Suppressor macrophage treated with lipopolysaccharide for 1 hour (primary cell): ENCODE measurements at places on chromosomes 11 and 22.

DNA sequence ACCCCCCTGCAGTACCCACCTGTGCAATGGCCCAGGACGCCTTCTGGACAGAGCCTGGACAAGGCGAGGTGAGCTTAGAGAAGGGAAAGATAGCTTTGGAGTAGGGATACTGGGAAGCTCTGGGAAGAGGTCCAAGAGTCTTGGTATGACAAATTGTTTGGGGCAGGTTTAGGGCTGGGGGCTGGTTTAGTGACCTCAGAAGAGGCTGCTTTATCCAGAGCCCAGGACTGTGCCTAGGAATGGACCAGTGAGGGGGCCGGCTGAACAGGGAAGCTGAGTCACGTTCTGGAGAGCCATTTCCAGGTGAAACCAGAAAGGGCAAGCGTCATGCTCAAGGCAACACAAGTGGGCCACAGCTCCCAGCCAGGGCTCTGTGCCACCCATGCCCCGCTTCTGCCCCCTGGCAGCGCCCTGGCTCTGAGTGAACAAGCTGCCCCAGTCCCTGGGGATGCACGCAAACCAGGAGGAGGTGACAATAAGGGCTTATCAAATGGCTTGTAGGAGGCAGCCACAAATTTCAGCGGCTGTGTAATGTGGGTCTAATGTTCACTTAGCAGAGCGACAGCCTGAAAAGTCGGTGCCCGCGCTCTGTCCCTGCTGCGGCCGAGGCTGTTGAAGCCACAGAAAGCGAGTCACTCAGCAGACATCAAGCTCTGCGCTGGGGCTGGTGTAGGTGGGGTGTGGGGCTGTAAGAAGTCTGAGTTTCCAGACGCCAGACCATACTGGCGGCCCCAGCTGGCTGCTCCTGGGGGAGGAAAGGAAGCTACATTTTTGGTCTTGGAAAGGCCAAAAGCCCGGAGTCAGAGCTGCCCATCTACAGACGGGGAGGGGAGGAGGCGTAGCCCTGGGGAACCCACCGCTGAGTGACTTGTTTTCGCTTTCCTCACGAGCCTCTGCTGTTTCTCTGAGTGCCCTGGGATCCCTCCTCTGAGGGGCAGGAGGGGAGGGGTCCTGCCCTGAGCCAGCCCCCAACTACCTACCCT lies 18.3 kb upstream of the SYT7 start:
- DNase-seq, result no peak

DNA sequence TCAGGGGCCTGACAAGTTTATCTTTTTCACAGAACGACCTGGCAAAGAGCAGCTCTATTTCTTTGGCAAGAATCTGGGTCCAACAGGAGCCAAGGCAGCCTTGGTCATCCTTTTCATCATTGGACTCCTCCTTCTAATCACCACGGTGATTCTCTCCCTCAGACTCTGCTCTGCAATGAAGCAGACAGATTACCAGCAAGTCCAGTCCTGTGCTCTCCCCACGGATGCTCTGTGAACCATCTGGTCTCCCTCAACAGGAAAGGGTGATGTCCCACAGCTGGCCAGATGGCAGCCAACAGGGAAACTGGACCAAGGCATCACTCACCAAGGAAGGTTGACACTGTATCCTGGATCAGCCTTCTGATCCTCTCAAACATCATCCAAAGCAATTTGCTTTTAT lies 17.0 kb upstream of the PANX1 start:
- DNase-seq, result no peak

DNA sequence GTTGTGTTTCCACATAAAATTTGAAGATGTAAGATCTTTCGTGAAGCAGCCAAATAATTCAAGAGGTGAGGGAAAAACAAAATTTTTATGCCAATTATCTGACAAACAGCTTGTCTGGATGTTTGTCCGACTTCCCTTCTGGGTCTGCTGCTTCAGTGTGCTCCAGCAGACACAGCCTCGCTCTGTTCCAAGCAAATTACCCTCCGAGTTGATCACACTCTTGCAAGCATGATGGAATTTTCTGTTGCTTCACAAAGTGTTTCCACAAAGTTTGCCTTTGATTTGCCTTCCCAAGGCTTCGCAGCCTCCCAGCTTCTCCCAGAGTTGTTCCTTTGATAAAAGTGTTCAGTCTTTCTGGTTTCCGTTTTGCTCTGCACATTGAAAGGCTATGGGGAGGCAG lies 78.4 kb upstream of the SEZ6L start:
- no peak for DNase-seq

DNA sequence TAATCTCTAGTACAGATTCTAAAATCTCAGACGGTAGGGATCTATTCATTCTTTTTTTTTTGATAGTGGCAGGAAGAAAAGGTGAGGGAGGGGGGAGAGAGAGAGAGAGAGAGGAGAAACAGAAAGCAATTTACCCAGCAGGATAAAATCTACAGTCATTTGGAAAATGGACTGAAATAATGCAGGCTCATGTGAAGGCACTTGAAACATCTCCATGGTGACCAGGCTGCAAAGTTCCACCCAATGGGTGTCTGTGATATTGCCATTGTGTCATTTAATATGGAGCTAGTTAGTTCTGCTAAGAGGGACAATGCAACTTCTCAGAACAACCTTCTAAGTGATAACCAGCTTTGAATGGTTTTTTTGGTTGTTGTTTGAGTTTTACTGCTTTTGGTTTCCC lies 165.2 kb upstream of the RAG2 start:
- no peak for DNase-seq

GRCh38 chr22:28091486-28091885 lies 172.4 kb upstream of the PITPNB start:
- no peak for DNase-seq

DNA sequence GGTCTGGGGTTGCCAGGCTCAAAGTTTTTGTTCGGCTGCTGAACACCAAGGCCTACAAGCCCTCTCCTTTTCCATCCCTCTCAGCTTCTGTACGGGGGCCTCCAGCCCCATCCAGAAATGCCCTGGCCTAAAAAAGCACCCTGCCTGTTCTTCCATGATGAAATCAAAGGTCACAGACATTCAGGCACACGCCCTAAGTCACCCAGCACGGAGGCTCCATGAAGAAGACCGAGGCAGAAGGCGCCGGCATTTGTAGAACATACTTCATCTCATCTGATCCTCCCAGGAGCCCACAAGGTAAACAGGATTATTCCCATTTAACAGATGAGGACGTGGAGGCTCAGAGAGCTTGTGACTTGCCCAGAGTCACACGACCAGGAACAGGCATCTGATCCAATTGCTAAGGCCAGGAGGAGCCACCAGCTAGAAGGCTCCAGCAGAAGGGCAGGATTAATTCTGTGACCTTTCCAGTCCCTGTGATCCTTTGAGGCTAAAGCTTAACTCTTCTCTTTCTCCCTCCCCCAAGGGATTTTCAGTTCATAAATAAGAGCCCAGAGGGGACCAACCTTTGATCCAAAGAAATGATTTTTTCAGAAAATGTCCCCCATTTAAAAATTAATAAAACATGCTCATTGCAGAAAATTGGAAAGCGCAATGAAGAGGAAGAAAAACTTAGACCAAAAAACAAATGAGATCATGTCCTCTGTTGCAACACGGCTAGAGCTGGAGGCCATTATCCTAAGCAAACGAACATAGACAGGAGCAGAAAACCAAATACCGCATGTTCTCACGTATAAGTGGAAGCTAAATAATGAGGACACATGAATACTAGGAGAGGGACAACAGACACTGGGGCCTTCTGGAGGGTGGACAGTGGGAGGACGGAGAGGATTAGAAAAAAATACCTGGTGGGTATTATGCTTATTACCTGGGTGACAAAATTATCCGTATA lies 38.7 kb downstream of the CYTH4 start:
- DNase-seq, result peak; percentile 71

DNA sequence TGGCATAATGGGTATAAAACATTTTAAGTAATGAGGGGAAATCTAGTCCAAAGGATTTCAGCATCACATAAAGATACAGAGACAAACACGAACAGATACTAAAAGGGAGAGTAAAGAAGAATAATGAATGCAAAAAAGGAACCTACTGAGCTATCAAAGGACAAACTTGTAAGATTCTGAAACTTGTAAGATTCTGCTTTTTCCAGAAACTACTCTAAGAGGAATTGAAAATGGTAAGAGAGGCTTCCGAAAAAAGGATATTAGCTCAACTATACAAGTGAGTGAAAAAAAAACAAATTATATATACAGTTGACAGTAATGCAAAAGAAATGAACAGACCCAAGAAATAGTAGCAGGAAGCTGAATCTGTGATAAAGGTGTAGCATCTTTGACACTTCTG lies 37.7 kb downstream of the POLD3 start:
- peak; percentile 5 for DNase-seq

DNA sequence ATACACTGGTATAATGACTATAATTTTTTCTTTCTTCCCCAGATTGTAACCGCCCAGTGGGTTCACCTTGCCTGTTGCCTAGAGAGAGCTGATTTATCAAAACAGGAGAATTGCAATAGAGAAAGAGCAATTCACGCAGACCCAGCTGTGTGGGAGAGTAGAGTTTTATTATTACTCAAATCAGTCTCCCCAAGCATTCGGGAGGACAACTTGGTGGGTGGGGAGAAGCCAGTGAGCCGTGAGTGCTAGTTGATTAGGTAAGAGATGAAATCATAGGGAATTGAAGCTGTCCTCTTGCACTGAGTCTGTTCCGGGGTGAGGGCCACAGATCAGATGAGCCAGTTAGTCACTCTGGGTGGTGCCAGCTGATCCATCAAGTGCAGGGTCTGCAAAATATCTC lies 73.2 kb downstream of the SLC35F2 start:
- peak; percentile 69 for DNase-seq

DNA sequence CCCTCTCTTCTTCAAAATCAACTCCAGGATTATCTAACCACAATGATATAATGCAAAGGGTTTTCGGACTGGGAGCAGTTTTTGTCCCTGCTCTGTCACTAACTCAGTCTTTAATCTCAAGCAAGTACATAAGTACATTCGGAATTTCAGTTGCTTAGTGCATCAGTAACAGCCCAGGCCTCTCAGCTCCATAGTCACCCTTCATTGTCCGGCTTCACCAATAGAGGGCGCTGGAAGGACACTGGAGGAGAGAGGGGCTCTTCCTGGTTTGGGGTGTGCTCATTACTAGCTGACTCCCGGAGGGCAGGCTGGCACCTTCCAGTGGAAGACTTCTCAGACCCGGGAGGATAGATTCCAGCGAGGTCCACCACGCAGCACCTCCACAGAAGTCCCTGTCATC lies 90.4 kb upstream of the PDGFD start:
- DNase-seq, result peak; percentile 41

DNA sequence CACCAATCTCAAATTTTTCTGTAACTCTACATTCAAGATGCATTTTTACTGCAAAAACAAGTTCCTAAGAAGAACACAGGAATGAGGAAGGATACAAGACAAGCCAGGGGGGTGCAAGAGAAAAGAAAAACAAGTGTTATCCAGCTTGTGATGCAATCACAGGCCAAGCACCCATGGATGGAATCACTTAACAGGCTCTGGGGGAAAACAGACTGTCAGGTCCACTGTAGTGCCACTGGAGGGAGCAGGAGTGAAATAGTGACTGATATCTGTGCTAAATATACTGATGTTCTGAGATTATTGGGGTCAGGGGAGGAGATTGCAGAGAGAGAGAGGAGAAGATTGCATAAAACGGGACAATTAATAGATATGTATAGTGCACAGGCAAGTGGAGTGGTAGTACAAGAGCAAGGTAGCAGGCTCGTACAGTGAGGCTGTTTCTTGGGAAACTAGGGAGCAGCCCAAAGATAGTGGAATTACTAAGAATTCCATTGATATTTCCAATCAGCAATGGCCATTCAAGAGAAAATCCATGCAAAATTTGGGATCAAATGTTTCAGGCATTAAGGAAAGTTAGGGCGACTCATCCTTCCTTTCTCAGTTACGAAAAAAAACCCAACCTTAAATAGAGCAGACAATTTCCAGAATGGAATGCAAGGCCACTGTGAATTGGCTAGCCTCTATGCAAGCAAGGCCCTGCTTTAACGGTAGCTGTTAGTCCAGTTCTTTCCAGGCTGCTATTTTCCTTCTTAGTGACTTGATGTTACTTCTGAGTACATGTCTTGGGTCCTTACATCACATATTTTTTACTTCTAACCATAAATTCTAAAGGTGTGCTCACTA lies 52.2 kb upstream of the CEP126 start:
- no peak for DNase-seq

- DNase-seq, result no peak
These were observed 53.7 kb downstream of the CD6 start for GRCh38 chr11:61024938-61025820.

DNA sequence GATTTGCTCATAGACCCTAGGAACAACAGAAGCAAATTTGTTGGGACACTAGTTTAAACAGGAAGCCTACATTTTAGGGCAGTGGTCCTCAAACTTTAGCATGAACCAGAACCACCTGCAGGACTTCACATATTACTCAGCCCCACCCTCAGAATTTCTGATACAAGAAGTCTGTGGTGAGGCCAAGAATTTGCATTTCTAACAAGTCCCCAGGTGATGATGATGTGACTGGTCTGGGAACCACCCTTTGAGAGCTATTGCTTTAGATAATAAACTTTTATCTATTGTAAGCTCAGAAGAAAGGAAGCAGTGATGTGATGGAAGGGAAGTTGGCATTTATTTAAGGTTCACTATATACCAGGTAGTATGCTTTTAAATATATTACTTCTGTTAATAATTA lies 194.0 kb downstream of the FAM181B start:
- DNase-seq, result no peak

DNA sequence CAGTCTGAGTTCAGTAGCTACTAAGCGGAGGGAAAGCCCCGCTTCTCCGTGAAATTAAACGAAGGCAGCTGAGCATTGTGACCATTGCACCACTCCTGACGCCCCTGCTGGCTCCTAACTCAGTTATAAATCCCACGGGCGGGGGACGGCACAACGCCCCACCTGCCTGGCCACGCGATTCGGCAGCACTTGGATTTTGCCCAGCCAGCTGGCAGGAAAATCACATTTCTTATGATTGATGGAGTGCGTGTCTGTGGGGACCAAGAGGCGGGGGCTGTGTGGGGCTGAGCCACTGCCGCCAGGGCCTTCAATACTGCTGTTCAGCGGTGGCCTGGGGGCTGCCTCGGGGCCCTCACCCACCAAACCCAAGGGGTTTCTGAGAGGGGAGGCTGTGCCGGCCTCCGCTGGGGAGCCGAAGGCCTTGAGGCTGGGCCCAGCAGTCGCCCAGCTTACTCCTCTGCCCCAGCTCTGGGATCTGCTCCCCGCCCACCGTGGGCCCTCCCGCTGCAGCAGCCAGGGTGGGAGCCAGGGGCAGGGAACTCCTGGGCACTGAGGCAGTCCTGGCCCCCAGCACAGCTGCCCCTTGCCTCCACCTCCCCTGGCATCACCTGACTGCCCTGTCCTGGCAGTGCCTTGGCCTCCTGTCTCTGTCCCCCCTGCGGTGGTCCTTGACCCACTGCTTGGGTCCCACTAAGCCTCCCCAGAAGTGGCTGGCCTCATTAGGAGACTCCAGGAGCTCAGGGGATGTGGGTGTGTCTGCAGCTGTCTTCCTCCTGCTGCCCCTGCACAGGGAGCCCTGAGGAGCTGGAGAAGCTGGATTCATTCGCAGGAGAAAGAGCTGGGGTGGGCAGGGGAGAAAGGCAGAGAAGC lies 30.7 kb downstream of the SHISAL1 start:
- DNase-seq, result no peak
